ENCODE measurements at places on chromosomes 3 and 15.

DNA sequence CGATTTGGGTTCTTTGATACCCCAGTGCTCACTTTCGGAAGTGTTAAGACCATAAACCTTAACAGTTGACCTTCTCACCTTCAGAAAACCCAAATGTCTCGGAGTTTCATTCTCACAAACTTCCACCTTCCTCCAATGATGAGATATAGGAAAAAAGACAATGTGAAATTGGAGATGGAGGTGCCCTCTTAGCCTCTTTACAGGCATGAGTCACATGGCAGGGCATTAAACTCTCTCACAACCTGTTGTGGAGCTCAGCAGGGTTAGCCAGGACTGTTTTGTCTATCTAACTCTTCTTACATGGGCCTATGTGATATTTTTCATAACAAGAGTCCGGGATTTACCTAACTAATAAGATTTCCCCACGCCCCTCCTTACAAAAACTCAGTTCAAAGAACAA lies 10.7 kb downstream of the AGTR1 start:
- no peak for DNase-seq

GRCh38 chr3:50173685-50174516 lies 17.5 kb upstream of the GNAT1 start:
- DNase-seq: no peak

DNA sequence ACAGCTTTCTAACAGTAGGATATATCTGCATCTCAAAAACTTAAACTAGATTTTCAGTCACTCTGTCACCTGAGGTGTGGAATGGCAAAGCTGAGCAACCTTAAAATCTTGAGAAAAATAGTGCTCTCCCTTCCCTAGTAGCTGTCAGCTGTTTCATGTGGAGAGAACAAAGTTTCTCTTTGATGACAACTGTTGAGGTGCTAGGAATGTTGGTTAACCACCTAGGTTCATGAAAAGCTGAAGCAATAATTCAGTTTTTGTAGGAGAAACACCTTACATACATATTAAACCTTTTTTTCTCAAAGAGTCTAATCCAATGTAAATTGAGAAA lies 40.8 kb downstream of the TCF12 start:
- DNase-seq: no peak

DNA sequence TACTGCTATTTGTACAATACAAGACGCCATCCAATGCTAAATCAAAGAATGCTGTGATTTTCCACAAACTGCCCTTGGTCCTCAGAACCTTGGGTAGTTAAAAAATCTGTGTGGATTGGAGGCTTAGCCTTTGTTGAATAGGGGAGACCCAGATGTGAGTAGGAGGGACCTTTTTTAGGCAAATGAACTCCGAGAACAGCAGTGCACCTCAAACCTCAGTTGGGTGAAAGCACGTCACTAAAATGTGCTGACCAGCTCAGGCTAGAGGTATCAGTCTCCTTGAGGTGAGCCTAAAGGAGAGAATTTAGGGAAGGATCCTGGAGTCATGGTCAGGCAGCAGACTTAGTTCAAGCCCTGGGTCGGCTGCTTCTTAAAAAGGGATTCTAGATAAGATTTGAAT lies 200.7 kb downstream of the SOX2 start:
- DNase-seq: no peak

- peak; percentile 35 for DNase-seq
Observed at GRCh38 chr15:73932381-73933191, 6.3 kb downstream of the LOXL1 start.

GRCh38 chr15:61196711-61197586 lies 32.2 kb downstream of the RORA start:
- DNase-seq: no peak

DNA sequence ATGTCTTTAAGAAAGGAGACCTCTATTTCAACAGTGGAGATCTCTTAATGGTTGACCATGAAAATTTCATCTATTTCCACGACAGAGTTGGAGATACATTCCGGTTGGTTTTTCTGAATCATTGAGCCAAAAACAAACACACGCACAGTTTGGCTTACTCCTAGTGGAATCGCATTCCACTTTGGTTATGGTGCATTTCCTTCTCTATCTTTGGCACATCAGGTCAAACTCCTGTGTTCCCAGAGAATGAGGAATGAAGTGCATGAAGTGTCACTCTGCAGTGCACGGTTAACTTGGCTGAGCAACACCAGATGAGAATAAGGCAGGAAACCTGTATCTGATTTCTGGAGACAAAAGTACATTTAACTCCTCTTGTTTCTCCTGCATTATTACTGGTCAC lies 38.5 kb downstream of the HDC start:
- DNase-seq: peak; percentile 94

DNA sequence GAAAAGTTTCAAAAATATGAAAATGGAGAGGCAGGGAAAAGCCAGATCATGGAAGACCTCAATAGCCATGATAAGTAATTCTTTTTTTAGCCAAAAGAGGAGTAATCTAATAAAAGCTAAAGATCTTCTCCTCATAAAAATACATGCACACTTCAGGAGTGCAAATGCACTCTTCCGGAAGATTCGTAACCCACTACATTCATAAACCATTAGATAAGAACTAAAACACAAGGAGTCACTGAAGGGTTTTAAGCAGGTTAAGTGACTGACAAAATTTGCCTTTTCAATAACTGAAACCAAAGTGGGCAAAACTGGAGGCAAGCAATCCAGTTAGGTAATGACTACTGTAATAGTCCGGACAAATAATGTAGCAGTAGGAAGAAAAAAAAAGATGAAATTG lies 46.0 kb downstream of the UBE3A start:
- no peak for DNase-seq

DNA sequence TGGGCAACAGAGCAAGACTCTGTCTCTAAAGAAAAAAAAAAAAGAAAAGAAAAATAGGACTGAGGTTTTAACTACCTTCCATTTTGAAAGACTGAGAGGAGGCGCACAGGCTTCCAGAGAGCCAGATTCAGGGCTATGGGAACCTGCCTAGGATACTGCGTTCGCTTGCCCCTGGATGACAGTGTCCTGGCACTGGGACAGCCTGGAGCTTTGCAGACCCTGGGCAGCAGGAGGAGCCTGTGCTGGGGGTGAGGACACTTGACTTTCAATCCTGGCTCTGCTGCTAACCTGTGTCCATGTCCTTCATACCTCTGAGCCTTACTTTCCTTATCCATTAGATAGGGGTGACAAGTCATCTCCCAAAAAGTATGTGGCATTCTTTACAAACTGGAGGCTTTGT lies 31.2 kb downstream of the CD276 start:
- DNase-seq: no peak

GRCh38 chr3:148880681-148881080 lies 15.6 kb downstream of the CPA3 start:
- no peak for DNase-seq

DNA sequence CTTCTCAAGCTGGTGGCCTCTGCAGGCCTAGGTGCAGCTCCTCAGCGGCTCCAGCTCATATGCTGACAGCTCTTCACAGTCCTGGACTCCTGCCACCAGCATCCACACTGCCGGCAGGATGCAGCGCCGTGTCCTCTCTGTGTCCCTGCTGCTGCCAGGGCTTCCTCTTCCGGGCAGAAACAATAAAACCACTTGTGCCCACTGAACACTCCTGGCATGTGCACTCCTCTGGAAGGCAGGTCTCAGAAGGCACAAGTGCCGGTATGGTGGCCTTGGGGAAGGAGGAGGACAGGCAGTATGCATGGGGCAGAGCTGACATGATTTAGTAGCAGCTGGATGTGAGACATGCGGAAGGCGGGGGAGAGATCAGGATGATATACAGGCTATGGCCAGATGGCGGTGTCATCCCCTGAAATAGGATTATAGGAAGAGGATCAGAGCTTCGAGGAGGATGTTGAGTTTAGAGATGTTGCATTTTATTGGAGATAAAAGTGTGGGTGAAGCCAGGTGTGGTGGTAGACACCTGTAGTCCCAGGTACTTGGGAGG lies 7.5 kb upstream of the MAN2A2 start:
- DNase-seq: peak; percentile 20

DNA sequence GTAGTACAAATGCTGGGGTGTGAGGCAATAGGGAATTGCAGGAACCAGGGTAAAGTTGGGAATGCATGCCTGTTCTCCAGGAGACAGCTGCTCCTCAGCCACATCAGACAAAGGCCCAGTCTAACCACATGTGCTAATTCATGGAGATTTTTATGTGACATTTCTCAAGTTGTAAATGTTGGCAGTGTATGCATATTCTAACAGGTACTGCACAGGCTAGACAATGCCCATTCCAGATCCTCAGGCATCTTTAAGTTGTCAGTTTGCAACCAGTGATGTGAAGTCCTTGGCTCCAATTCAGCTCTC lies 84.9 kb downstream of the EEFSEC start:
- no peak for DNase-seq

GRCh38 chr3:198071602-198072287 lies 111.7 kb downstream of the LMLN start:
- DNase-seq: peak; percentile 81

DNA sequence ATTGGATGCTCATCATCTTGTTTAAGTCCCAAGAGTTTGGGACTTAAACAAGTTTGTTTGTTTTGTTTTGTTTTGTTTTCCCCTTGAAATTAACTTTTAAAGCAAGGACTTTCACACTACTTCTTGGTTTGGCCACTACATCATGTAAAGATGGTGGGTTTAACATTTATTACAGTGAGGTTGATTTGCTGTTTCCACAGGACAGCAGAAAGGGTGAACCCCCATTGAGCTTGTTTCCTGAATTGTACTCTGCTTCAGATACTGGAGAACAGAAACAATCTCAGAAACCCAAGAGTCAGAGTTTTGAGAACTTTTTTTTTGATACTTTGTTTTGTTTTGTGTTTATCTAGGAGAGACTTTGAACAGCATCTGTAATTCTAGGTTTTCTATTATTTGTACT lies 6.7 kb downstream of the POU1F1 start:
- no peak for DNase-seq

GRCh38 chr3:11672363-11672762 lies 28.6 kb upstream of the VGLL4 start:
- no peak for DNase-seq

GRCh38 chr15:55267401-55268175 lies 22.0 kb downstream of the RAB27A start:
- peak; percentile 39 for DNase-seq

- no peak for DNase-seq
Observed at GRCh38 chr15:88498996-88499395, 31.5 kb downstream of the MRPS11 start.

DNA sequence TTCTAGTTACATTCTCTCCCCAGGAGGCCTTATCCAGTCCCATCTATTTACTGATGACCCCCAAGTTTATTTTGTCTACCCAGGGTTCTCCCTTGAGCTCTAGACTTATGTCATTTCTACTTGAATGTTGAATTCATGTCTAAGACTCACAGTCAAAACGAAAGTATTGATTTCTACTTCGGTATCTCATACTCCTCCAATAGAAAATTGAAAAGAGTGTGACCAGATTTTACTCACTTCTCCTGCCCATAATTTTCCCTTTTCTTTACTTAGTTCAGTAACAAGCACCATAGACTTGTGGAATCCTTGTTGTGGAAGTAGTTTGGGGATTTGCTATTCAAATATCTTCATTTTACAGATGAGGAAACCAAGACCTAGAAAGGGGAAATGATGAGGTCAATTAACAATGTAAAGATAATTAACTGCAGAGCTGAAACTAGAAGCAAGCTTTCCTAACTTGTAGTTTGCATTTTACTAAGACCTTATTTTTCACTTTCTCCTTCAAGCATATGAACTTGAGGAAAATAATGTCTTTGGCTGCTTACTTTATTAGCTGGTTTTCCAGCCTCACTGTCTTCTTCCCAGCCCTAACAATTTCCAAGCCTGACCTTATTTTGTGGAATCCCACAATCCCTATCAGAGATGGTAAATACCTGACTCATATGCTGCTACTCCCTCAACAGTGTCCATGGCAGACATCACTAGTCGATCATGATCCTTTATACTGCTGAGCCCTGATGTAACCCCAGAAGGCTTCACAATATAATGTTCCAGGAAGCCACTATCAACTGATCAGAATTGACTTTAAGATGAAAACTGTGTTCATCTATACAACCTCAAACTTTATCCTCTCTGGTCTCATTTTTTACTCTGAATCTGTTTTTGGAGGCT lies 123.9 kb upstream of the AGBL1 start:
- DNase-seq: no peak

GRCh38 chr3:139519998-139520737 lies 19.4 kb downstream of the RBP1 start:
- no peak for DNase-seq

DNA sequence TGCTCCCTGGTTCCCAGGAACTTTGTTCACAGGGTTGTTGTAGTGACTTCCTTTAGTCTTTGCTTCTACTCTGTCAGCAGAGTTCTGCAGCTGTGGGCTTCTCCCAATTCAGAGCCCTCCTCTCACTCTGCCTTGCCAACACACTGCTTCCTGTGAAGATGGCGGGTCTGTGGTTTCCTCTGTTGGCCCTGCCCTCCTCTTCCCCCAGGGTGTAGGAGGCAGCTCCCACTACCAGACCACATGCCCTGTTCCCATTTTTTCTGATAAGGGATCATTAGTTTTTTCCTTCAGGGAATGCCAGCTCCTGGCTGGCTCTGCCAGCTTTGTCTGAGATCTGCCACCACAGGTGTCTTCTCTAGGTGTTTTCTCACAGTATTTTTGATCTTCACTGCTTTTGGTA lies 12.7 kb downstream of the SPSB4 start:
- DNase-seq: no peak

DNA sequence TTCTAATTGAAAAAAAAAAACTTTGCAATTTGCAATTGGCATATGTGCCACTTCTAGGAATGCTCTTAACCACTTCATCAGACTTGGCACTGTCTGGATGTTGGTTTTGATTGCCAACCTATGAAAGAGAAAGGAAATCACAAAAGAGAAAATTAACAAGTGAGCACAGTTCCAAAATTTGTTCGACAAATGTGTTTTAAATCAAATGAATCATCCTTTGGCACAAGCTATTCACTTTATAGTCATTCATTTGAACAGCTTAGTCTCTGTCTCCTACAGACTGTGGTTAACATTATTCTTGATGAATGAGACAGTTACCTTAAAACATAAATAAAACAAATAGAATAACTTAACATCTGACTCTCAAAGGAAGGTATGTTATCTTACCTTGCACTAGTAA lies 265.0 kb downstream of the EPHA3 start:
- DNase-seq: peak; percentile 3

- DNase-seq: no peak
Observed at GRCh38 chr15:63605816-63606215, 8.6 kb downstream of the FBXL22 start.

GRCh38 chr15:67720556-67721175 lies 104.6 kb upstream of the SKOR1 start:
- DNase-seq: no peak

DNA sequence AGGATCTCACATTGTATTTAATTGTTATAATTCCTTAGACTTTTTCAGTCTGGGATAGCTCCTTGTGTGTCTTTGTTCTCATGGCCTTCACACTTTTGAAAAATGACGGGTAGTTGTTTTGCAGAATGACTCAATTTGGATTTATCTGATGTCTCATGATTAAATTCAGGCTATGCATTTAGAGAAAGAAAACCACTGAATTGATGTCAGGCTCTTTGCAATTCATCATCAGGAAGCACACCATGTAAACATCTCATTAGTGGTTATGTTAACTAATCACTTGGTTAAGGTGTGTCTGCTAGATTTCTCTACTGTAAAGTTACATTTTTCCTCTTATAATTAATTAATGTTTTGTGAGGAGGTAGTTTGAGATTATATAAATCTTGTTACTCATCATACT lies 8.0 kb upstream of the SLC22A13 start:
- DNase-seq: peak; percentile 4

- no peak for DNase-seq
Observed at GRCh38 chr15:29046281-29046810, 160.6 kb downstream of the APBA2 start.

- no peak for DNase-seq
Observed at GRCh38 chr3:132418916-132419315, 1.6 kb downstream of the DNAJC13 start.

GRCh38 chr3:185728630-185729336 lies 96.1 kb downstream of the IGF2BP2 start:
- peak; percentile 85 for DNase-seq

- DNase-seq: peak; percentile 48
Observed at GRCh38 chr3:53114412-53115074, 15.7 kb downstream of the RFT1 start.

Data from EH (cell line).